GM19239 (cell line): ENCODE measurements at places on chromosomes 16 and 17.
A peak's percentile ranks its signal among the peaks of the same experiment; 100 is the strongest.

GRCh38 chr17:31744511-31744951 is 114.5 kb downstream of the COPRS start:
- no peak for DNase-seq

DNA sequence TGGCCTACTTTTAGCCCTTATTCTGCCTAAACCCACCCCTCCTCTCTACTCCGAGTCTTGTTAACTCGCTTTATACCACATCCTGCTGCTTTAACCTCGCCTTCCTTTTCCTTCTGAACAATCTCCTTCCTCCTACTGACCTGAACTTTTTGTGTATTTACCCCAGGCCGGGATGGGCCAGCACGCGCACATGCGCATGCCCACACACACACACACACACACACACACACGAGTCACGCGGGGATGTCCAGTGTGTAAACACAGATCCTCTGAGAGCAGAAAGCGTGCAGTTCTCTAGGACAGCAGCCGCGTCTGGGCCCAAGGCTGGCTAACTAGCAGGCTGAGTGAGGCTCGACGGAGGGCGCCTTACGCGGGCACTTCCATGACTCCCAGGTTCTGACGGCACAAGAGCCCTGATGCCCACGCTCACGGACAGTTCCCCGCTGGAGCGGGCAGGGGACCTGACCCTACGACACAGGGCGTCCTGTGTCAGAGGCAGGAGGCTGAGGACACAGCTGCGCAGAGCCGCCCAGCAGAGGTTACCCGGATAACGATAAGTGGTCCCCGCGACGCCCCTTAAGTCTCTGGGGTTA is 610 bp downstream of the PIK3R5 start:
- DNase-seq, result no peak

DNA sequence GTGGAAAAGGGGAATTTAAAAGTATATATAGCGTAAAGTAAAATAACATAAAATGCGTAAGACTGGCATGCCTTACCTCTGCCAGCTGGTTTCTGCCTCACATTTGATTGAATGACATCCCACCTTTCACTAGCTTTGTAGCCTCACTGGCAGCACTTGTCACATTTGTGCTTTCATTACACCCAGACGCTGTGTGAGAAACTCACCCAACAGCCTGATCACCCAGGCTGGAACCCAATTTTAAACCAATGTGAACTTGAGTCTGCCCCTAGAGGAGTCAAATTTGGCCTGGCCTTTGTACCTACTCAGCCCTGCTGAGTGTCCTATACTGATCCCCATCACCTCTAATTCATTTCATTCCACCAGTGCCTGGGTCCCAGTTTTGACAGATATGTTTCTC is 4.8 kb upstream of the THUMPD1 start:
- no peak for DNase-seq

GRCh38 chr17:44996304-44996703 is 28.2 kb upstream of the C1QL1 start:
- no peak for DNase-seq

- peak; percentile 98 for DNase-seq
These were observed at the start of gene RND2 for GRCh38 chr17:43024407-43025289. Gene RND2 (plus strand): TSS chr17:43025231. CDS start chr17:43025348, 117 bp downstream.

DNA sequence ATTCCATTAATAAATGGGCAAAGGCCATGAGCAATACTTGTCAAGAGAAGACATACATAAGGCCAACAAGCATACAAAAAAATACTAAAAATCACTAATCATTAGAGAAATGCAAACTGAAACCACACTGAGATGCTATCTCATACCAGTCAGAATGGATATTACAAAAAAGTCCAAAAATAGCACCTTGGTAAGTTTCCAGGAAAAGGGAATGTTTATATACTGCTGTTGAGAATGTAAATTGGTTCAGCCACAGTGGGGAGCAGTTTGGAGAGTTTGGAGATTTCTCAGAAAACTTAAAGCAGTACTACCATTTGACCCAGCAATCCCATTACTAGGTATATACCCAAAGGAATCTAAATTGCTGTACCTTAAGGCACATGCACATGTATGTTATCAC is 467.7 kb downstream of the CDH11 start:
- DNase-seq, result no peak

GRCh38 chr16:77290451-77291115 is 91.4 kb downstream of the SYCE1L start:
- no peak for DNase-seq

- no peak for DNase-seq
These were observed 100.2 kb downstream of the KATNIP start for GRCh38 chr16:27650073-27650701.

- DNase-seq, result no peak
These were observed 5.9 kb downstream of the KRT17 start for GRCh38 chr17:41618341-41619035.

- DNase-seq, result peak; percentile 82
These were observed 23.8 kb downstream of the COTL1 start for GRCh38 chr16:84593825-84594724.

DNA sequence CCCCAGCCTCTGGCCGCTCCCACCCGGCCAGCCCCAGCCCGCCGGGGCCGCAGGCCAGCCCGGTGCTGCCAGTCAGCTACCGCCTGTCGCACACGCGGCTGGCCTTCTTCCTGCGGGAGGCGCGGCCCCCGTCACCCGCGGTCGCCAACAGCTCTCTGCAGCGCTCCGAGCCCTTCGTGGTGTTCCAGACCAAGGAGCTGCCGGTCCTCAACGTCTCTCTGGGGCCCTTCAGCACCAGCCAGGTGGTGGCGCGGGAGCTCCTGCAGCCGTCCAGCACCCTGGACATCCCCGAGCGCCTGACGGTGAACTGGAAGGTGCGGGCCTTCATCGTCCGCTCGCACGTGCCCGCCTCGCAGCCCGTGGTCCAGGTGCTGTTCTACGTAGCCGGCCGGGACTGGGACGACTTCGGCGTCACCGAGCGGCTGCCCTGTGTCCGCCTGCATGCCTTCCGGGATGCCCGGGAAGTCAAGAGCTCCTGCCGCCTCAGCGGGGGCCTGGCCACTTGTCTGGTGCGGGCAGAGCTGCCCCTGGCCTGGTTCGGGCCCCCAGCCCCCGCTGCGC is 46.8 kb downstream of the TMEM132E start:
- DNase-seq, result no peak

- no peak for DNase-seq
These were observed 3.0 kb upstream of the CMTM2 start for GRCh38 chr16:66576296-66576695.

GRCh38 chr16:16067127-16067526 is 117.7 kb downstream of the ABCC1 start:
- DNase-seq, result no peak

DNA sequence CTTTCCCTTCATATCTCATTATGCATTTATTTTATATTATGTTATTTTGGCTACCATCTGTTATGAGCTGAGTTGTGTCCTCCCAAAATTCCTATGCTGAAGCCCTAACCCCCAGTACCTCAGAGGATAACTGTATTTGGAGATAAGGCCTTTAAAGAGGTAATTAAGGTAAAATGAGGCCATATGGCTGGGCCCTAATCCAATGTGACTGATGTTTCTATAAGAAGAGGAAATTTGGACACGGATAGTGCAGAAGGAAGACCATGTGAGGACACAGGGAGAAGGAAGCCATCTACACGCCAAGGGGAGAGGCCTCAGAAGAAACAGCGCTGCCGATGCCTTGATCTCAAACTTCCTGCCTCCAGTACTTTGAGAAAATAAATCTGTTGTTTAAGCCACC is 557.7 kb upstream of the CDH5 start:
- DNase-seq, result no peak

DNA sequence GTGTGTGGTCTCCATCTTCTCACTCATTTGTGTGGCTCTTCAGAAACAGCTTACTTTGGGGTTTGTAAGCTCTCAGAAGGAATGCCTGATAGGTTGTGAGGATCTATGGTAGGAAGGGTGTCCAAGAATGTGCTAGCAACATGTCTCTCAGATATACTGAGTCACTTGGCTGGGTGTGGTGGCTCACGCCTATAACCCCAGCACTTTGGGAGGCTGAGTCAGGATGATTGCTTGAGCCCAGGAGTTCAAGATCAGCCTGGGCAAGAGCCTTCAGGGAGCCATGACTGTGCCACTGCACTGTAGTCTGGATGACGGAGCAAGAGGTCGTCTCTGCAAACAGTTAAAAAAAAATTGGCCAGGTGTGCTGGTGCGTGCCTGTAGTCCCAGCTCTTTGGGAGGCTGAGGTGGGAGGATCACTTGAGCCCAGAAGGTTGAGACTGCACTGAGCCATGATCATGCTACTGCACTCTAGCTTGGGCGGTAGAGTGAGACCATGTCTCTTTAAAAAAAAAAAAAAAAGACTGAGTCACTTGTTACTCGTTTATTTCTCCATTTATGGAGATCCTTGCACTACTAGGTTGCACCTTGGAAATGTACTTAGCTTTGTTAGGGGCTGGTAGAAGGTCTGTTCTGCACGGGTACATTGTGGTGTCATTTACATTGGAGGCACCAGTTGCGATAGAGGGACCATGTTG is 232.0 kb downstream of the SNX29 start:
- DNase-seq, result no peak

DNA sequence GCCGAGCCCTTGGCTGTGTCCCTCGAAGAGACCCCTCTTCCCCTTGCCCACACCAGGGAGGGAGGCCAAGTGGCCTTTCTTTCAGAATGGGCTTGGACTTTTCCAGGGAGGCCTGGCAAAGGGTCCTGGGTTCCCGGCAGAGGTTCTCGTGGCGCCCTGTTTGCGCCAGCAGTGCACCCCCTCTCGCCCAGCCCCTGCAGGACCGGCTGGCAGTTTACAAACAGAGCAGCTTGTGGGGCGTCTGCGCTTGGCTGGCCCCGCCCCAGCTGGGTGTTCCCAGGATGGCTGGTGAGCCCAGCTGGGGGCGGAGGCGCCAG is 137.8 kb upstream of the CIBAR2 start:
- DNase-seq, result no peak

DNA sequence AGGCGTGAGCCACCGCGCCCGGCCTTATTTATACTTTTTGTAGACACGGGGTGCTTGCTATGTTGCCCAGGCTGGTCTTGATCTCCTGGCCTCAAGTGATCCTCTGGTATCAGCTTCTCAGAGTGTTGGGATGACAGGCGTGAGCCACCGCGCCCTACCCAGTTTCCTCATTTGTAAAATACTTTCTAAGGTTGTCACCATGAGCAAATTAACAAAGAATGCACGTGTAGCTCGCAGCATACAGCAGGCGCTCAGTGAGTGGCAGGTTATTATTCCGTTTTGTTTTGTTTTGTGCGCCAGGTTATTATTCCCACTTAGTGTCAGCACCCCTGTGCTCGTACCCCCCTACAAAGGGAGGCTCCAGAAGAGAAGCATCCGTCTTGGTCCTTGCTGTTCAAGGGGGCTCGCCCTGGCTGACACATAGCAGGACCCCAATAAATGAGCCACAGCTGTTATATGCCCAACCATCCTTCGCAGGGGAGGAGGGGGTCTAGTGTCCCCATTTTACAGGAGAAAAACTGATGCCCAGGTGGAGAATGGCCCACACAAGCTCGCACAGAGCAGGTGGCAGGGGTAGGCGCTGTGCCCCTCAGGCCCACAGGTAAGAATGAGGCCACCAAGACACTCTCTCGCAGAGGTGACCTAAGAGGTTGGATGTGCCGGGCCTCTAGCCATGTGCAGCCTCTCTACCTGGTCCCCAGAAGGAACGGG is 686 bp upstream of the MIEF2 start:
- no peak for DNase-seq

DNA sequence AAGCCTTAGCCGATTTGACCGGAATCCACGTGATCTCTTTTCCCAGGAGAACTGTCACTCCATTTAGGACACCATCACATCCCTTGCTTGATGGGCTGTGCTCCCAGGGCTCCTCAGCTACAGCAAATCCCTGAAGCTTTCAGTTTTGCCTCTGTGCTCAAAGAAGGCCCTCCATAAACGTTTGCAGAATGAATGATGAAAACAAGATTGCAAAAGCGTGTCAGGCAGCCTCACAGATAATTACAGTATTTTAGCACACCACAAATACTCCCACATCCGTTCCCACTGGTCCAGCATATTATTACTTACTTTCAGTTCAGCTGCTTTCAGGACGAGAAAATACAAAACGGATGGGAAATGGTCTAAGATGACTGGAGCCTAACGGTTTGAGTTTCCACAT is 84.6 kb downstream of the USP31 start:
- no peak for DNase-seq

GRCh38 chr17:12231355-12231682 is 210.6 kb downstream of the MAP2K4 start:
- DNase-seq, result no peak

- no peak for DNase-seq
These were observed at the start of gene TMEM92 for GRCh38 chr17:50274142-50274896. Gene TMEM92 (plus strand): TSS chr17:50274466. CDS start chr17:50274502, 36 bp downstream.

- DNase-seq, result no peak
These were observed 29.7 kb downstream of the RAI1 start for GRCh38 chr17:17710728-17711541.

- no peak for DNase-seq
These were observed 23.7 kb downstream of the SRL start for GRCh38 chr16:4218202-4218601.

GRCh38 chr17:53454337-53454736 is 368.4 kb upstream of the KIF2B start:
- no peak for DNase-seq

DNA sequence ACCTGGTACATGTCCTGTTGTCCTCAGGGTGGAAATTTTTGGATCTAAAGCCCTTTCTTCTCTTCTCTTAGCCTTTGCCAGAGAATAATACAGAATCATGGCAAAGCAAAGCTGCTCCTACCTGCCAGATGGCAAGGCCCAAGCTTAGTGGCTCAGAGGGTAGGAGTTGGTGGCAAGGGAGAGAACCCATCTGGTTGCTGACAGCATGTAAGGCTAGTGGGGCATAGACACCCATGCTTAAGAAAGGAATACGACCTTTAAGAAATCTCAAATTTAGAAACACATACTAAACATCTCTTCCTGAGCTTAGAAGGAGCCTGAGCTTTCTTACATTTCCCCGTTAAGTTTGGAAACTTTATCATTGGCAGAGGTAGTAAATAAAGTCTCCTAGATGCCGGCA is 395.0 kb upstream of the SOX9 start:
- DNase-seq, result no peak

- DNase-seq, result no peak
These were observed 3.9 kb upstream of the BEAN1 start for GRCh38 chr16:66423177-66423576.

DNA sequence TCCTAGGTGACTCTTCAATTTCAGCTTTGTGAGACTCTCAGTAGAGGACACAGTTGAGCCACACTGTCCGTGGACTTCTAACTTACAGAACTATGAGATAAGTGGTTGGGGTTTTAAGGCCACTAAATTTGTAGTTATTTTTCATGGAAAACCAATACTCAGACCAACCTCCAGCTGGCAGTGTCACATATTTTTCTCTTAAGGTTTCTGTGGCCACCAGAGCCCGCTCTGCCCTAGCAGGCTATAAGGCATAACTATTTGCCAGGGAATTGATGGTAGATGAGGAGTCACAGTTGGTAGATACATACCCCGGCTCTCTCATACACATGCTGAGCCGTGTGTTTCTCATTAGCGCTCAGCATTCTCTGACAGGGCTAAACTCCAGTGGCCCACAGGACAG is 336.8 kb upstream of the MON1B start:
- no peak for DNase-seq

GRCh38 chr16:63981639-63982038 is 1140.2 kb downstream of the CDH11 start:
- DNase-seq, result no peak

GRCh38 chr17:79648181-79648831 is 37.5 kb upstream of the RBFOX3 start:
- DNase-seq, result no peak
